ENCODE measurements at places on chromosomes 12 and 14. TPM values are rescaled to one million over a fixed set of nuclear protein-coding genes. Genes with fewer than 3 reads are reported as not detected.

- no peak for DNase-seq
Observed at GRCh38 chr12:29530436-29530835, 33.0 kb upstream of the OVCH1 start.

Gene RNASE11
- not detected for total RNA-seq

GRCh38 chr12:106084014-106084671 lies 54.6 kb downstream of the NUAK1 start:
- DNase-seq: no peak

DNA sequence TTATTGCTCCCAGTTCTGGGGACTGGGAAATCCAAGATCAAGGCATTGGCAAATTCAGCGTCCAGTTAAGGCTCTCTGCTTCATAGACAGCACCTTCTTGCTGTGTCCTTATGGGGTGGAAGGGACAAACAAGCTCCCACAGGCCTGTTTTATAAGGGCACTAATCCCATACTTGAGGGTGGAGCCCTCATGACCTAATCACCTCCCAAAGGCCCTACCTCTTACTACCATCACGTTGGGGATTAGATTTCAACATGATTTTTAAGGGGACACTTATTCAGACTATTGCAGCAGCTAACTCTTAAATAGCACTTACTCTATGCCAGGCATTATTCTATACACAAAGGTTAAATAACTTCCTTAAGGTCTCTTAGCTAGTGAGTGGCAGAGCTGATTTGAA lies 17.3 kb downstream of the TOGARAM1 start:
- no peak for DNase-seq

DNA sequence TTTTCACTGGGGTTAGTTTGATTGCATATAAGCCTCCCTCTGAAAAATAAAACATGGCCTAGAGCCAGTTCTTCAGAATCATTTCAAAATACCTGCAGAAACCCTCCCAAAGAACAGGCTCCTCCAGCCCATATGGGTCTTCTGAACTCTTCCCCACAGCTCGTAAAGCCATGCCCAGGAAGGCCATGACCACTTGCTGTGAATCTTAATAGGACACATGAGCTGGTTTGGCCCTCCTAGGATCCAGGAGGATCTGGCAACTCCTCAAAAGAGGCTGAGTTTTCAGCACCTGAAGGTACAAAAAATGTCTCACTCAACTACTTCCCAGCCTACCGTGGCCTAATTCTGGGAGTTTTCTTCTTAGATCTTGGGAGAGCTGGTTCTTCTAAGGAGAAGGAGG lies 2.4 kb downstream of the MYBPC1 start:
- no peak for DNase-seq

DNA sequence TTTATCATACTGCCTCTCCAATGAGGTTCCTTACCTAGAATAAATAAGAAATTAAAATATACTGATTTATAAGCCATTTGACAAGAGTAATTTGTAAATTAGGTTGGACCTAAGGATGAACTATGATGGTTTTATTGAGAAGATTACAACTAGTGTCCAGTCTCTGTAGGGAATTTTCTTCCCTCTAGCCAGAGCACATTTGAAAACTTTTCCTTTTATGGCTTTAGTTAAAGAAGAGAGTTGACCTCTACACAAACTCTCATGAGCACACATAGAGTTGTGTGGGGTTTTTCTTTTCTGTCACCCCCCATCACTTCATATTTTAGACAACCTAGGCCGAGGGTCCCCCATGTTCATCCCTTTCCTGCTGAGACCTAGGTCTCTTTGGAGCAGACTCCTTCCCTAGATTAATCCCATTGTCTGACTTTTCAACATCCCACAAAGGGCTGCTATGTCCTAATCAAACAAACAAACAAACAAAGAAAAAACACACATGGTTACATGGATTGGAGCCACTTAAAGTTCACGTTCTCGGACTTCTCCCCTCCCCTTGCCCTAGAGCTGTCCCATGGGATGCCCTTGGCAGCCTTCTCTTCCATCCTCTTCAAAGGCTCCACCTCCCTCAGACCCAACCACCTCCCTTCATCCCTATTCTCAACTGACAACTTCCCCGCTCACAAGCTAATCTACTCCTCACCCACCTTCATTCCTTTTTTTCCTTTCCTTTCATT lies 40.7 kb downstream of the GPR135 start:
- peak; percentile 82 for DNase-seq

Gene LTBP2
- 18.2 TPM for total RNA-seq

GRCh38 chr14:75910048-75910447 lies 71.7 kb downstream of the TGFB3 start:
- no peak for DNase-seq
